ENCODE measurements at places on chromosomes 1 and 21. TPM values are rescaled to one million over a fixed set of nuclear protein-coding genes. Genes with fewer than 3 reads are reported as not detected.

Gene LINGO4
- total RNA-seq, result 0.14 TPM

Gene TLCD4
- 0.06 TPM for total RNA-seq

DNA sequence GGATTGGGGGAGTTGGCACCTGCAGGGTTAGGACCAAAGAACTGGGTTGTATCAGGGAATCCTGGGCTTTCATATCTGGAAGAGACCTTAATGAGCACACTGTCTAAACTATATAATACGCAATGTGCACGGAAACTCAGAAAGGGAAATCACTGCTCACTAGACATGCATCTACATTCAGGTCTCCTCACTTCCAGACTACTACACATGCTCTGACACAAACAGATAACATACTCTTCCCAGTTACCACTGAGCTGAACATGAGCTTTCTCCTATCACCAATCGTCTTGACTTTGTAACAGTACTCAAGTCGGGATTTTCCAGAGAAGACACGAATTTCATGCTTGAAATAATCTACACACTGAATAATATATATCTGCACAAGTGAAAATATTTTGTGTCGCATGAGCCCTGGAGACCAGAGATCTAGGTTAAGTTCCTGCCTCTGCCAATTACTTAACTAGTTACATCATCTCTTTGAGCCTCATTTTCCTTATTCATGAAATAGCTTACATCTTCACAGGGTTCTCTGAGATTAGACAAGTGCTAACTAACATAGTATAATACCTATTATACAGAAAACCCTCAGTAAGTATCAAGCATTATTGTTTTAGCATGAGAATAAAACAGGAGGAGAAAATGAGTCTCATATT lies 101.1 kb downstream of the JAK1 start:
- no peak for DNase-seq

GRCh38 chr1:157894613-157895165 lies 53.1 kb upstream of the CD5L start:
- no peak for DNase-seq

GRCh38 chr1:159957824-159958268 lies 3.8 kb upstream of the SLAMF9 start:
- DNase-seq, result no peak

DNA sequence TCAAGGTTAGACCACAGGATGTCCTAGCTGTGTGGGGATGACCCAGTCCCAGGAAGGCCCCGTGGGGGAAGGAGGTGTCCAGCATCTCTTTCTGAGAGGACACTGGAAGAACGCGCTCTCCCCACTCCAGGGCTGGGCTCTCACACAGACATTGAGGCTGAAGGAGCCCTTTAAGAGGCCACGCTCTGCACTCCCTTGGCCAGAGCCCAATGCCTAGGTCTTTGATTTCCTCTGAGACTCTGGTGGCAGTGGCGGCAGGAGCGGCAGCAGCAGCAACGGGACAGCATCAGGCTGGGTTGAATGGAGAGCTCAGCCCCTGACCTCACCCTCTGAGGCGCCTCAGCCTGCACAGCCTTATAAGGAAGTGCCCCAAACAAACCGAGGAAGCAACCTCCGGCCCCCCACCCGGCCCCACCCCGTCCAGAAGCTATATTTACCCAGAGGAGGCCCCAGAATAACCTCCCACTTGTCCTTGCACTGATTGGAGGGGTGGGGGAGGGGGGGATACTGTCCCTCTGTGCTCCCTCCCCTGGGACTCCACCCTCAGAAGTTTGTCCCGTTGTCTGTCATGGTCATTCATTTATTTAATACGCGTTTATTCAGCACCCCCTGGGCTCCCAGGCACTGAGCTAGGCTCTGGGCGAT lies 12.3 kb downstream of the NES start:
- no peak for DNase-seq

DNA sequence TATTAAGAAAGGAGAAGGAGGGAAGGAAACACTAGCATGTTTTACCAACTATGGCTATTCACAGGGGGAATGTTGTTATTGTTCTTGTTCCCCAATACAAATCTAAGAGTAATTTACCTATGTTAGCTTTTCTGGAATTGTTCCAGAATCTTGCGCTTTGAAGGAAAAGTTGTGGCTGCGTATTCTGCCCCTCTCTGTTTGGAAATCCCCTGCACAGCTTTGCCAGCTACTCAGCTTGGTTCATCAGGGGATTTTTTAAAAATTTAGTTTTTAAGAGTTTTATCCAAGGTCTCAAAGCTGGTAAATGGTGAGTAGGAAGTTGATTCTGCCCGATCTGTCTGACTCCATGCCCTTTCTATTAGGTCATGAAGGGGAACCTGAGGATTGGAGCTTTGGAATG lies 9.5 kb upstream of the IRF6 start:
- DNase-seq, result no peak

Gene FMO5
- total RNA-seq, result 0.60 TPM

GRCh38 chr1:25148673-25149300 lies 83.5 kb downstream of the SYF2 start:
- DNase-seq, result no peak

Gene OR2T10
- total RNA-seq, result not detected

DNA sequence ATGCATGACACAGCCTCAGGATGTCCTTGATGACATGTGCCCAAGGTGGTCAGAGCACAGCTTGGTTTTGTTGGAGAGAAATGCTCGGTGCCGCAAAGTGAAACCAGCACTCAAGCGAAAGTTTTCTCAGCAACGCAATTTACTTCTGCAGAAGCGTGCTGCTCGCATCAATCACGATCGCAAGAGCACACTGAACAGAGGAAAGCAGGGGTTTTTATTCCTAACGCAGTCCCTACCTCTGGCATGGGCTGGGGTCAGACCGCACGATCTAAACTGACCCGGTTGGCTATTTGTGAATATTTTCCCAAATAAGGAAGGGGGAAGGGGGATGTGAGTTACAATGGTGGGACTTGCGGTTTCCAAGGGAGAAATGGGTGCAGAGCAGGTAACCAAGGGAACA lies 809 bp upstream of the ZNF669 start:
- DNase-seq, result no peak

DNA sequence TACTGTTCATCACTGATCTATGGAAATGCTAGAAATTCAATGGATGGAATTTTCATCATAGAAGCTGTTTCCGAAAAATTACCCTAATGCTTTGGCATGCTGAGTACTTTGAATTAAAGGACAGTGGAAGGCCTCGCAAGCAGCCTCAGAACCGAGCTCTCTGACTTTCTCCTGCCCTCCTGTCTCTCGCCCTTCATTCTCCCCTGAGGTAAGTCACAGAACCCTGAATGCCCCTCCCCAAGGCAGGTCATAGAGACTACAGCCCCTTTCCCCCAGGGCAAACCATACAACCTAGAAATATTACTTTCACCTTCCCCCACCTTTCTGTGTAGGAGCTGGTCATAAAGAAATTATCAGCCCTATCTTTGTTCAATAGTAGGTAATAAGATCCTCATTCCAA lies 74.8 kb downstream of the LRIG2 start:
- DNase-seq, result no peak

Gene OR10J1
- total RNA-seq, result not detected

DNA sequence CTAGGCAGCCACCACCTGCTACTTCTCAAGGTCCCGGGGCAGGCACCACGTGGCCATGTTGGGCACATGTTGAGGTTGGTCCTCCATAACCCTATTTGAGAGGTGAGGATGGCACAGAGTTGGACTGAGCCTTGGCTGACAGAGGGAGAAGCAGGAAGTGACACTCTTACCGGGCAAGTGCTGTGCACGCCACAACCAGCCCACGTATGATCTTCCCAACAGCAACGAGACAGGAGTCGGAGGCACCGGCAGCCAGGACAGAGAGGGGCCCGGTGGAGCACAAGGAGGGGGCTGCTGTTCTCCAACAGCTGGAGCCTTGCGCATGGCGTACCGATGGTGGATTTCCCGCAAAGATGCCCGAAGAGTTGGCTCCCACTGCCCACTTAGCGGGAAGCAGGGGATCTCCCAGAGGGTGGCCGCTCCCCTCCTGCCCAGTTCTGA lies 3.4 kb downstream of the CLEC20A start:
- no peak for DNase-seq

All from activated naive CD8-positive, alpha-beta T cell treated with anti-CD3 and anti-CD28 coated beads, Interleukin-2, amount 10 ng/mL, durations not matched to agents 7 days and 5 days (primary cell).